Fibroblast of upper back skin (primary cell): ENCODE measurements at places on chromosomes 5 and 9.

DNA sequence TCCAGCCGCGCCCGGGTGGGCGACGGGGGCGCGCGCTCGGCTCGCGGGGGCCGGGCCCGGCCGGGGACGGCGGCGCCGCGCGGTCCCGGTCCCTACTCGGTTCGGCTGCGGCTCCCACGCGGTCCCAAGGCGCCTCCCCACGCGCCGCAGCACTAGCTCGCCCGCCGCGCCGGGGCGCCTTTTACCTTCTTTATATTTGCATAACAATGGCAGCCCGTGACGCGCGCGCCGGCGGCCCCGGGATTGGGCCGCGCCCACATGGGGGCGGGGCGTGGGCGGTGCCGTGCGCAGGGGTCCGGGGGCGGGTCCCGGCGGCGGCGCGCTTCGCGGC lies at the start of gene NRARP:
Gene NRARP, minus strand, starts transcription at position 154 of the 331 bp plus-strand sequence. CDS start 343 bp downstream, outside the sequence.
- peak; percentile 70 for DNase-seq

DNA sequence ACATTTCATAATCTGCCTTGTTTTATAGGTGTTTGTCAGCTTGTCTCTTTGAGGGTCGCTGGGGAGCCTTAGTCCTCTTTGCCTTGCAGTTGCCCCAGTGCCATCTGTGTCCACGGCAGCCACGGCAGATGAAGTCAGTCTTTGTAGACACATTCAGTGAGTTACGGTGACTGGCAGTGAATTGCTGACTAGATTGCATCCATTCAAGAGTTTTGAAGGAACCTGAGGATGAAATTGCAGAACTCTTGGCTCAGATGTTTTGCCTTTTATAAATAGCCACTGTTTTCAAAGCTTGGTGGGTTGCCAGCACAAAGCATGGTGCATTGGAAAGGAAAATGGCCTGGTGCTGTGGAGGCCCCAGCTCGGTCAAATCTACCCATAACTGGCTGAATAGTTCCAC lies 125.6 kb downstream of the TRIO start:
- peak; percentile 67 for DNase-seq

- DNase-seq, result no peak
Observed at GRCh38 chr5:88049737-88050136, 218.9 kb downstream of the TMEM161B start.

DNA sequence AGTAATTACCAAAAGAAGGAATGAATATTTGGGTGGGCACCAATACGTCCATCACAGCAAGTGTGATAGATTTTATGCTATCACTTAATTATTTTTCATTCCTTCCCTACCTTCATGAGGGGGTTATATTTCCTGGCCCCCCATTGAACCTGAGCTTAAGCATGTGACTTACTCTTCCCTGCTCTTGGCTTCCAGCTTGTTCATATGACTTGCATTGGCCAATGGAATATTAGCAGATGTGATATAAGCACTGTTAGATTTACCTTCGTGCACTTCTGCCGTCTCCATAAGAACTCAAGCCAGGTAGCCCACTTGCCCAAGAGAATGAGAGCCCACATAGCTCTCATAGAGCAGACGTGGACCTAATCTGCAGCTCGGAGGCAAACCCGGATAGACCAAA lies 99.1 kb upstream of the SMARCA2 start:
- no peak for DNase-seq

DNA sequence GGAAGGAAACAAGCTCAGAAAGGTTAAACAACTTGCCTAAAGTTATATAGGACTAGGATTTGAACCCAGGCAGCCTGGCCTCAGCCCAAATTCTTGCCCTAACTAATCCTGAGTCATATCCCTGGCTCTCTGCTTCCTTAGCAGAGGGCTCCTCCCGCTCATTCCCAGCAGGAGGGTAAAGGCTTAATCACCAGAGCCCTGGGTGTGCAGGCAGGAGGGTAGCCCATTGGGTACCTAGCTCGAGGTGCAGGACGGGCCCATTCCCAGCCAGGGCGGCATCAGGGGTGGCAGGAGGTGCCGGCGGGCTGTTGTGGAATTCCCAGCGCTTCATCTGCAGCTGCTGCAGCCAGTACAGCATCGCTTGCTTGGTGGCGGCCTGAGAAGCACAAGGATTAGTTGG lies 3.9 kb downstream of the TBC1D2 start:
- DNase-seq, result peak; percentile 73

- no peak for DNase-seq
Observed at GRCh38 chr5:41182666-41183065, 30.7 kb downstream of the C6 start.

- DNase-seq, result no peak
Observed at GRCh38 chr9:136316896-136317676, 10.3 kb upstream of the GPSM1 start.

GRCh38 chr5:1488882-1489680 lies 34.7 kb downstream of the LPCAT1 start:
- DNase-seq, result peak; percentile 51

- peak; percentile 28 for DNase-seq
Observed at GRCh38 chr5:26940994-26941393, 97.4 kb downstream of the CDH9 start.

- DNase-seq, result no peak
Observed at GRCh38 chr5:33711094-33711679, 180.6 kb downstream of the ADAMTS12 start.

GRCh38 chr5:34959323-34959722 lies 30.0 kb downstream of the DNAJC21 start:
- peak; percentile 52 for DNase-seq

GRCh38 chr9:78958892-78959291 lies 612.9 kb upstream of the TLE4 start:
- DNase-seq, result no peak

DNA sequence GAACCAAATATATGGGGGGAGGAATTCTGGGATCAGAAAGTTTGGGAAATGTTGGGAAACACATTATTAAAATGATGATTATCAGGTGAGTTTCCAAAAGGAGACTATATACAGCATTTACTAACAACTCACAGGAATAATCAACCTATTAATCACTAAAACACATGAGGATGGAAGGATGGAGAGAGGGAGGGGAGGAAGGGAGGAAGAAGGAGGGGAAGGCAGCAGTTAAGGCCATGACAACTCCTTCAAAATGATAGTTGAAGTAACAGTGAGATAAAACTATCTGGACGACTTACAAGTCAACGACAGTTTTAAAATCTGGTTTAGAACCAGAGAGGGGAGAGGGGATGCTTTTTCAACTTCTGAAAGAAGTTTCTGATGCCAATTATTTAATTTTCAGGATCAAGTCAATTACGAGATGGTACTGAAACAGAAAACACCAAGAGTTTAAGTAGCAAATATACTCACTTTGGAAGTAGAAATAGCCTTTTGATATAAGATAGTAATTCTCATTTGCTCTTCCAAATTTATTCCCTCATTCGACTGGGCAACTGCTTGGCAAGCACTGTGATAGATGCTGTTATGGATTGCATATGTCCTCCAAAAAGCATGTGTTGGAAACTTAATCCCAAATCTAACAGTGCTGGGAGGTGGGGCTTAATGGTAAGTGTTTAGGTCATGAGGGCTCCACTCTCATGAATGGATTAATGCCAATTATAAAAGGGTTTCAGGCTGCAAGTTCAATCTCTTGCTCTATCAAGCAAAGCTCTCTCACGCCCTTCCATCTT lies 30.4 kb downstream of the FBXW11 start:
- no peak for DNase-seq

DNA sequence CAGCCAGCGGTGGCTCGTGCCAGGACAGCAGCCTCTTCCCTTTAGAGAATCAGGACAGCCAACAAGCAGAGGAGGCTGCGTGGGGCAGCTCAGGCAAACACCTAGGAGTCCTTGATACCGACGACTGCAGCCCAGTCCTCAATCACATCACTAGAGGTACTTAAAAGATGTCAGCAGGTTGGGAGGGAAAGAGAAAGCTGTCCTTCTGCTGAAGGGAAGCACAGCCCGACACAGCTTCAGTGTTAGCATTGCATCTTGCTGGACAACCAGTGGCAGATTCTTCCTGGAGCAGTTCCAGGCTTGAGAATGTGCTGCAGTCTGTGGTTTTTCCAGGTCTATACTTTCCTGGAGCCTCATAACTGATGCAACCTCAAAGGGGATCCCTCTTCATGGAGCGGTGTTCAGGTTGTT lies 230.5 kb downstream of the SYK start:
- DNase-seq, result peak; percentile 55

DNA sequence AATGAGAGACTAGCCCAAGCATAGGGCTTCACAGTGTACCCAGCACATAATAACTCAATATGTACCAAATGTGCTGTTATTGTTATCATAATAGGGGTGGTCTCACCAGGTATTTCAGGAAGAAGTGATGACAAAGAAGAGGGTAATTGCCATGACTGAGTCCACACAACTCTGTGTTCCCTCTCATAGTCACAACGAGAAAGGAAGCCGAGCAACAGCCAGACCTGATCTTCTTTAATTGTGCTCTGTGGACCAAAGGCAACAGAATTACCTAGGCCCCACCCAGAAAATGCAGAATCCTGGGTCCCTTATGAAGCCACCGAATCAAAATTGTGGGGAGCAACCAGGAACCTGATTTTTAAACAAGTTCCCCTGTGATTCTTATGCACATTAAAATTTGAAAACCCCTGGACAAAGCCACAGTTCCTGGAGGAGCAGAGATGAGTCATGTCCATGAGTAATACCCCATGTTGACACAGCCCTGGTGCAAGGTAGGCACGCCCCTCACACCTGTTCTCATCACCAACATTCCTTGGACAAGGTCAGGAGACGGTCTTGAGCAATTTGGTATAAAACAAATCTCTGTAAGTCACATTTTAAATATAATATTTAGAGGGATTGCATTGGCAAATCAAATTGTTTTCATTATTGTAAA lies 5.2 kb downstream of the FGF1 start:
- peak; percentile 51 for DNase-seq

- peak; percentile 91 for DNase-seq
Observed at GRCh38 chr5:15026011-15026893, 154.7 kb upstream of the ANKH start.

DNA sequence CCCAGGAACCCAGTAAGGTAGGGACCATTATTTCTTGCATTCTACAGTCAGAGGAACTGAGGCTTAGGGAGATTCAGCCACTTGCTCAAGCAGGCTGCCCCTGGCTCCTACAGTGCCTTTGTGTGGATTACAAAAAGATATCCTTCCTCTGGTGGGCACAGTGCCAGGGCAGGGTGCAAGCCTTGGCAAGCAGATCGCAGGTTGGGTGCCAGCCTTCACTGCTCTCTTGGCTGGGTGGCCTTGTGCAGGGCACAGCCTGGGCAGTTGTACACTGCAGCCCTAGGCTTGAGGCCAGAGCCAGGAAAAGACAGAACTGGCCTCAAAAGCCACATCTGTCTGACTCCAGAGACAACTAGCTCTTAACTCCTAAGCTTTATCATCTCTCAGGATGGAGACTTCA lies 15.0 kb downstream of the DOCK2 start:
- DNase-seq, result no peak

- DNase-seq, result no peak
Observed at GRCh38 chr5:38574009-38574408, 17.6 kb upstream of the LIFR start.

DNA sequence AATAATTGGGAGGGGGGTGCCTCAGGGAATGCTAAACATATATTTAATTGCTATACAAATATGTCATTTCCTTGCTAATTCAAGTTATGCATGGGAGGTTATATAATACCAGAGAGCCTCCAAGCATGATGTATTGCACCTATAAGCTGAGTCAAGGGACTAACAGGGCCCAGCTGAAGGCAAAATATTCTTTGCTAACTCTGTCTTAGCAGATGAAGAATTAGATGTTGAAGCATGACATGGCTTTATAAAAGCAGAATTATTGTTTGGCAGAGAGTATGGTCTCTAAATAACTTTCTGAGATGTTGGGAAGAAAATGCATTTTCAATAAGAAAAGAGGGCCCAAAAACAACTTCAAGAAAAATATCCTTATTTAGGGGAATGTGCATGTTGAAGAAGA lies 60.4 kb downstream of the SGCD start:
- no peak for DNase-seq

GRCh38 chr5:134574521-134574920 lies 49.1 kb downstream of the JADE2 start:
- no peak for DNase-seq

DNA sequence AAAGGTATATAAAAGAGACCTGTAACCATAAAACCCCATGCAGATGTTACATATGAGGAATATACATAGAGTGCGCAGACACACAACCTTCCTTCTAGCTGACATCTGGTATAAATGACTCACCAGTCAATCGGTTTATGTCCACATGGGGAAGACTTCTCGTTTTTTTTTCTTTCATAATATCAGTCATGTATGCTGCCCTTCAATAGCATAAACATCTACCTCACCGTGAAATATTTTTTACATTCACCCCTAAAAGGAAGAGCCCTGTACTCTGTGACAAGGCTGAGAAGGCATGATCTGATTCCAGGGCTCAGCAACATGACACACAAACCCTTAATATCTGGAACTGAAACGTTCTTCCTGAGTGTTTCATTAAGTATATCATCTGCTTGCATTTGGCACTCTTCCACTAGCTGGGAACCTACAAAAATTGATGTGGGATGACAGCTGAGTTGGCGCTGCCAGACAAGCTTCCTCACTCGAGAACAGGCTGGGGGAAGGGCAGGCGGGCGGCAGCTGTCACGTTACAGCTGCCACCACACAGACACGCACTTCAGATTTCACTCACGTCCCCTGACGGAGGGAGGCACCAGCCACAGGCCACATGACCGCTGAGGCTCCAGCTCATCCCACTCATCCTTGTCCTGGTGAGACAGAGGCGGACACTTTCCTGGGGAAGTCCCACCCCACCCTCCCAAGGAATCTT lies 74.2 kb downstream of the SHB start:
- peak; percentile 81 for DNase-seq

DNA sequence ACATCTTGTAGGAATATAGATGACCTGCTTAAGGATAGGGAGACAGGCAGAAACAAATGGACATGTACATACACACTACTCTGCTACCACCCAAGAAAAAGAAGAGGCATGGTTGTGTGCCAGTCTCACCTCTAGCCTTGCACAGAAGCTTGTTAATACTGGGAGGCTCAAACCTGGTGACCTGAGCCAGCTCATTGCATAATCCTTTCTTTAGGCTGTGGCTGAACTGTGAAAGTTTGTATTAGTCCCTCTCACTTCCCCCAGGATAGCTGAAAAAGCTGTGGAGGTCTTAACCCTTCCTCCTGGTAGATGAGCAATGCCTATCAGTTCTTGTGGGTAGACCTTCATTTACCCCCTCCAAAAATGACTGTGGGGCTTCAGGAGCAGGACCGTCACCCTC lies 28.7 kb downstream of the TPD52L3 start:
- no peak for DNase-seq

GRCh38 chr5:1516615-1517601 lies 6.9 kb downstream of the LPCAT1 start:
- peak; percentile 17 for DNase-seq

DNA sequence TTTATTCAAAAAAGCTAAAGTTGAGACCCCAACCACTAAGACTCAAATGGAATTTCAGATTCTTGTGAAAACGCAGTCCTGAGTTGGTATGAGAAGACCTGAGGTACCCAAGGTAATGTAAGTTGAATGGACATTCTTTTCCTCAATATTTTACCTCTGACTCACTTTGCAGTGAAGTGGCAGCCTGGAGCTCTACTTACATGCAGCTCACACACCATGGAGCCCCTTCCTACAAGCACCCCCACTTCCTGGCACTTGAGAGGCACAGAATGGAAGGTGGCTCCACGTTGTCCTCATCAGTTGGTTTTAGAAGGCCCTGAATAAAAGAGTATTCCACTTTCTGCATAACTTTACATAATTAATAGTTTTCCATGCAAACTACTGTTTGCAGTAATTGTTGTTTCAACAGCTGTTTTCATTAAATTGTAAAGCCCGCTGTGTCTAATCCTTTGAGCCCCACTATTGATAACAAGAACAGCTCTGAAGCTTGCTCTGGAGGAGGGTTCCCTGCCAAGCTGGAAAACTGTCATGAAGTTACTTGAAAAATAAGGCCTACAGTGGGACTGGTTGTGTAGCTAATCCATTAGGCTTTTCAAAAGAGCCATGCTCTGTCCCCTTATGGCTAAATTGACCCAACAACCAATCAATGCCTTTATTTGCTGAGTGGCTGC lies 102.2 kb upstream of the SPATA31D4 start:
- DNase-seq, result peak; percentile 59
